ENCODE measurements at places on chromosomes 6 and 20.

DNA sequence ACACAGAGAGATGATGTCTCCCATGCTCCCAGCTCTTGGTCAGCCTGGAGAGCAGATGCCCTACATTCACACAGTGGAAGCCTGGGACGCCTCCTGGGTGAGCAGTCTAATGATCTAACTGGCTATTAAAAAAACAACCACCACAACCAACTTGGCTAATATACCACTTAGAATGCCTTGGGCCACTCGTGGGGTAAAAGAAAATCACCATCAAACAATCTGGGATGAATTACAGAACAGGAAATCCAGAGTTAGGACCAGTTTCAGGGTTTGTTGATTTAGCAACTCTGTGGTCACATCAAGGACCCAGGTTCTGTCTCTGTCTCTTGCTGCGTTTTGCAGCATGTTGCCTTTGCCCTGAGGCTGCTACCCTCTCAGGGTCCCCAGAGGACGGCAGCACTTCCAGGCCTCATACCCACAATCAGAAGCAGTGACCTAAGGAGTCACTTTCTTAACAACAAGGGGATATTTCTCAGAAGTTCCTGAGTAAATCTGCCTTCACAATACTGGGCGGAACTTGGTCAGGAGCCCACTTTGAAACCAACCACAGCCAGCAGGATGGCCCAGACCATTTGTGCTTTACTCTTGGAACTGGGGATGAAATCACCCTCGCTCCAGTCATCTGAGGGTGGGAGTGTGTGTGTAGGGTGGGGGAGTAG, 118.7 kb downstream of the CLIC5 start:
- no peak for DNase-seq

- DNase-seq: no peak
Observed at GRCh38 chr6:142953373-142954273, 8.6 kb upstream of the HIVEP2 start.

DNA sequence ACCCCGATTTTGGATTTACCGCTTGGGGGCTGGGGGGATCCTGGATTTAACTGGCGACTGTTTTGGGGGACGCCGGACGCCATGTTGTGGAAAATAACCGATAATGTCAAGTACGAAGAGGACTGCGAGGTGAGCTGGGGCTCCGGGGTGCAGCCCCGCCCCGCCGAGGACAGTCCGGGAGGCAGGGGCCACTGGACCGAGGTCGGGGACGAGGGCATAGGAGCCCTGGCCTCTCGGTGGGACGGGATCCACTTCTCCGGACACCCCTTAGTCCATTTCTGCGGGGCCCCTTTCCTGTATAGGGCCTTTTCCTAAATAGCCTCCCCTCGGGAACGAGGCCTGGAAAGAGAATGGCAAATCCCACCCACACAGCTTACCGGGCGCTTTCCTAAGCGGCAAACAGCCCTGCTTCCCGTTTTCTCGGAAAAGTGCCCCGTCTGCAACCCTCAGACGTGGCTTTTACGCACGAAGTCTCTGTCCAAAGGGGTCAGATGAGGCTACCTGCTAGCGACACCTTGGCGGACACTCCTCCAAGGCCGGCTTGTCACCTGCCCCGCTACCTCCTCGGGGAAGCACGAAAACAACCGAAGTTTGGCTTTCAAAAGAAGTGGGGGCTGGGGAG, 469 bp downstream of the TFAP2C start:
- DNase-seq: no peak

GRCh38 chr6:161481786-161482516, 208.1 kb upstream of the AGPAT4 start:
- no peak for DNase-seq

DNA sequence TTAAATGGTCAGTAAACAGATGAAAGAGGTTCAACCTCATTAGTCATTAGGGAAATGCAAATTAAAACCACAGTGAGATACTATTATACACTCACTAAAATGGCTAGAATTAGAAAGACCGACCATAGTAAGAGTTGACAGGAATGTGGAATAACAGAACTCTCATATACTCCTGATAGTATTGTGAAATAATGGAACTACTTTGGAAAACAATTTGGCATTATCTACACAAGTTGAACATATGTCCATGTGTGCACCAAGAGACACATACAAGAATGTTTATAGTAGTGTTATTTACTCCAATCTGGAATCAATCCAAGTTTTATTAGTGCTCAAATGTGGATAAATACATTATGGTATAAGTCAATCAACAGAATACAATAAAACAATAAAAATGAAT, 59.6 kb downstream of the AK9 start:
- DNase-seq: no peak

DNA sequence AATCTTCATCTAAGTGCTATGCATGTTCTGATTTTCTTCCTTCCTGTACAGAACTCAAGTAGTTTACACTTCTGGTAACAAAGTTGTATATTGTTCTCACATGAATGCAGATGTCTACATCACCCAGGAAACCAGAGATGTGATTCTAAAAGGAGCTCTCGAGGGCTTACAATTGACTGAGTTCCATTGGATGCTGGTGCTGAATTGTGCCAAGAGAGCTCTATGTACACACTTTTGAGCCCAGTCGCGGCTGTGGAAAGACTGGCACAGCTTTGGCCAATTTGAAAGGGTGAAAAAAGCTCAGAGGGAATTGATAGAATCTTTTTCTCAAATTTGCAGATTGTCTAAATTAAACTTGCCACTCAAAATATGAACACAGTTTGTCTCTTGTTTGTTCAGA, 340.7 kb downstream of the LMBRD1 start:
- DNase-seq: no peak

- peak; percentile 38 for DNase-seq
Observed at GRCh38 chr20:24782301-24782700, 166.8 kb upstream of the CST7 start.

GRCh38 chr6:39218868-39219567, 10.3 kb downstream of the KCNK5 start:
- DNase-seq: no peak

- no peak for DNase-seq
Observed at GRCh38 chr6:148037496-148037895, 305.1 kb upstream of the SASH1 start.

DNA sequence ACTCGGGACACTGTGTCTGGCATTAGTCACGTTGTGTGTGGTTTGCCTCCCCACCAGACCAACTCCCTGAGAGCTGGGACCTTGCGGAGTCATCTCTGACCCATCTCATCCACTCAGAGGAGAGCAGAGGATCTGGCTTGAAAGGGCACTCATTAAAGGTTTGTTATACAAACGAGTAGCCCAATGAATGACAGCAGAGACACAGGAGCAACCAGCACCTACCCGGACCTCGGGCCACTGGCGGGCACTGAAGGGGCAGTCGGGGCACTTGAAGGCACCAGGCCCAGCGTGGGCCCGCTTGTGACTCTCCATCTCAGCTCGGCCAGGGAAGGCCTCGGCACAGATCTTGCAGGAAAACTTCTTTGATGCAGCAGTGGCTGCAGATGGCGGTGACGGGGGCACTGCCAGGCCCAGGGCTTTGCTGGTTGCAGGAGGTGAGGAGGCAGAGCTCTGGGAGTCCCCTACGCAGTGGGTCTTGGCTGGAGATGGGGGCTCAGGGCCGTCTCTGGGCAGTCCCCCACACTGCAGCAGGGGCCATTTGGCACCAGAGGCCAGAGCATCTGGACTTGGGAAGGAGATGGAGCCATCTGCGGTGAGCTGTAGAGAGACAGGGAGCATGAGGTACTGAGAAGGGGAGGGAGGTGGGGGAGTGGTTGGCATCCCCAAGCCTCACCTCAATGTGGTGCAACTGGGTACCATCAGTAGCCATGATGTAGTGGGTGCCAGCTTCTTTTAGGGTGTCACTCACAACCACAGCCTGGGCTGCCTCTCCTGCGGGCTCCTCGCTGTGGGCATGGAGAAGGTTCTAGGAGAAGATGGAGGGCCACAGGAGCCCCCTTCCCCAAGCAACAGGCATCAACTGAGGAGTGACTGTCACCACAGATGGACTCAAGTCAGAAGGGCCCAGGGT, 17.7 kb downstream of the PCIF1 start:
- DNase-seq: no peak

DNA sequence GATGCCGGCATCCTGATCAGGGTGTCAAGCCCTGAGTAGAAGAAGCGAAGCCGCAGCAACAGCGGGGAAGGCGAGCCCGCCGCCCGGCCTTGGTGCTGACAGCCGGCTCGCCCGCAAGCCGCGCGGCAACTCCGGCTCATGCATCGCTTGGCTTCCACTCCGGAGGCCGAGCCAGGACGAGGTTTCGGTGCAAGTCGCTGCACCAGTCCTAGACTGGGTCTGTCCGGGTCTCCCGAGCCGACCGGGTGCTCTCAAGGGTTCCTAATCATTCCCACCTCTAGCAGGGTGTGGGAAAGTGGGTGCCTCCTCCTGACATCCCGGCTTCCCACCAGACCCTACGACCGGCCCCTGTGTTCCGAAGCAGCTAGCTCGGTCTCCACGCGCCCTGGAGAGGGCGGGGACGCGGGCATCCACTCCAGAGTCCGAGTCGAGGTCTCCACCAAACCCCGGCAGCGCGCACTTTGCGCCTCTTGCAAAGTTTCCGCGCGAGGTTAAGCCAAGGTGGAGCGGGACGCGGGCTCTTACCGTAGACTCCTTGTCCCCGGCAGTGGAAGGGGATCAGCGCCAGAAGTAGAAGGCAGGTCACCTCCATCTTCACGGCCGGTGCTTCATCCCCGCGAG, 1.4 kb downstream of the MDGA1 start:
- peak; percentile 56 for DNase-seq

DNA sequence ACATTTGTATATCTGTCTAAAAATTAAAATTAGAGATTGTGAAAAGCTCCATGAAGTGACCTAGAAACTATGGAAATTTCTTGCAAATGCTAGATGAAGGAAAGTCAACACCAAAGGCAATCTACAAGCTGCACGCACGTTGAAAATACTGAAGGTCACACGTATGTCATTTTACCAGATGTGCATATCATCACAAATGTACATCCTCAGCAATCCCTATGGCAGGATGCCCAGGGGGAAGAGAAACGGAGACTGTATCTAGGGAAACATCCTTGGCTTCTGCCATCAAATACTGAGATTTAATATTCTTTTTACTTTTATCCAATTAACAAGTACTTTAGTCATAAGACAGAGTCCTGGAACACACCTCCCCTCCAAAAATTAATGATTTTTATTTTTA, 672.0 kb downstream of the RNF144B start:
- no peak for DNase-seq

DNA sequence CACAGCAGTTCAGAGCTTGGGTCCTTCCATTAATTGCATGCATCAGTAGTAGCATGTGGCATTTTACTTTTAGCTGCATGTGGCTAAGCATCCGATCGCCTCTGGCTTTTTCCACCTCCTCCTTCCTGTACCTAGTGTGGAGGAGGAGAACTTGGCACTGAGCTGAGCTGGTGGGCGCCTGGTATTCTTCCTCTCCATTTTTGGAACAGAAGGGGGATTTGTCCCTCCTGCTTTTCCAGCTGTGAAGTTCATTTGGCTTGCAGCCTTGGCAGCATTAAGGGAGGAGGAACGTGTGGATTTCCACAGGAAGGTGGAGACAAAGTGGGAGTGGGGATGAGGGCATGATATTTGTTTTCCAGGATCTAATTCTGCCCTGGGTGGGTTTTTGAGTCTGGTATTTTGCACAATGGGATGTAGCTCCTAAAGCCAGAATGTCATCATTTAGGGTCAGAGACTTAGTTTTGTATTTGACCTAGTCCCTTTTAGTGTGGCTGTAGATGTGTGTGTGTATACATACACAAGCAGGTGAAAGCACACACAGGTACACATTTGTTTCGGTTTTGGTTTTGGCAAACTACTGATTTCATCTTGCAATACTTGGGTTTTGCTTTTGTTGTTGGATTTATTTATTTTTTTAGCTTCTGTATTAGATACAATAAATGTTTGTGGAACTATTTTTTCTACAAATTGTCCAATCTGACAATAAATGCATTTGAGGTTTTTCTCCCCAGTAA, 90.0 kb downstream of the SASH1 start:
- DNase-seq: peak; percentile 67

DNA sequence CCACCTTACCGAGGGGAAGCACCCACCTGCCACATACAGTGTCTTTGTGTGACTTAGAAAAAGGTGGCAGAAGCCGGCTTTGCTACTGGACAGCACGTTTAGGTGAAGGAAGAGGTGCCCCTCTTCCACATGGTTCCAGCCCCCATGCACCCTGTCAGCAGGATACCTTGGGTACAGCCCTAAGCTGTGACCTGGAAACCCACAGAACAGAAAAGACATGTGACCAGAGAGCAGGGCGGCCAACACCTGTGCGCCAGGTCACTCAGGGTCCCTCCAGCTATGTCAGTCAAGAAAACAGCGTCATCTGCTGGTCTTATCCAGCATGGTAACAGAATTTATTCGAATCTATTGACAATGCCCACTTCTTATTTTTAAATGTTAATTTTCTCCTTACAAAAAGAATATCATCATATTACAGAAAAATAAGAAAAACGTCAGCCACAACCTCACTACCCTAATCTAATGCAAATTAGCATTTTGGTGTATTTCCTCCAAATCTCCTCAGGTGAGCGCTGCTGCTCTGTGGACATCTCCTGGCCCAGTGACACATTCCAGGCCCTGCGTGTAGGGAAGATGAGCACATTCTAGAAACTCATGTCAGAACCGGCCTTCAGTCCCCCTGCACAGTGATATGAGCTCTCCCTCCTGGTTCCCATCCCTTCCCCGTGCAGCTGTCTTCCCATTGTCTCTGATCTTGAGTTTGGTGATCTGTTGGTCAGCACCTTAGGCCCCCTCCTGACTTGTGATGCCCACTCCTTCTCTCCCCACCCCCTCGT, 37.2 kb downstream of the GTF2H5 start:
- DNase-seq: no peak

GRCh38 chr20:62064770-62065673, 659 bp downstream of the TAF4 start:
- DNase-seq: no peak

- no peak for DNase-seq
Observed at GRCh38 chr6:115947966-115948541, 112.6 kb downstream of the FRK start.

DNA sequence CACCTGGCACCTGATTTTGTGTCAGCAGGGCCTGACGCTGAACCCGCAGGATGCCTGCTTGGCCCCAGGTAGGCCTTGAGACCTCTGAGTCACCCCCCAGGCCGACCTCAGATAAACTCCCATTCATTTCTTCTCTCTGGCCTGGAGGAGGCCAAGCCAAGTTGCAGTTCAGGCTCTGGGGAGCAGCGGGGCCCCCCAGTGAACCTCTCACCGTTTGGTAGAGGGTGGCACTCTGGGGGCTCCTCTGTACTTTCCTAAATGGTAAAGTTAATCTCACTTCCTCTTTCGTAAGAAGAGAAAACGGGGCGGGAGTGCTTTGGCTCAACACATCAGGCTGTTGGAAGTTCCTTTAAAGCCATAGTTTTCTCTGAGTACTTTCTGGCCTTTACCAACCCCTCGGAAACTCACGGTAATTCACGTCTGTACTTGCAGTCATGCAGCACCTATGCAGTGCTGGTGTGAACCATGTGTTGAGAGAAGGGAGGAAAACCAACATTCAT, 2.8 kb downstream of the SIRPA start:
- no peak for DNase-seq

DNA sequence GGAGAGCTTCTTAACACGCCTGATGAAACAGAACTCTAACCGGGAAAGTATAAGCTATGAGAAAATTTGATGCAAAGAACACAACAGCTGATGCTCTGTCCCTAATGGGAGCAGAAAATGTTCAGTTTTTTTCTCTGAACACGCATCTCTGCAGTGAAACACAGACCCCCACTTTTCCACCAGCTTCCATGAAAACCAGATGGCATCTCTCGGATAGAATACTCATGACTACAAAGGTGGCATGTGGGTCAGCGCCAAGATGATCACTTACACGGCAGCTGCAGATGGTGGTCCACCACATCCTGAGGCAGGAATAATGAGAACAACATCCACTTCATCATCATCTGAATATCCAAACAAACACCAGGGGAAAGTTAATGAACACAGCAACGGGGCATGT, 85.2 kb upstream of the CNR1 start:
- no peak for DNase-seq

All from right forelimb (tissue), 1 donor.